ENCODE measurements at places on chromosomes 3 and 15.
A peak's percentile ranks its signal among the peaks of the same experiment; 100 is the strongest.

DNA sequence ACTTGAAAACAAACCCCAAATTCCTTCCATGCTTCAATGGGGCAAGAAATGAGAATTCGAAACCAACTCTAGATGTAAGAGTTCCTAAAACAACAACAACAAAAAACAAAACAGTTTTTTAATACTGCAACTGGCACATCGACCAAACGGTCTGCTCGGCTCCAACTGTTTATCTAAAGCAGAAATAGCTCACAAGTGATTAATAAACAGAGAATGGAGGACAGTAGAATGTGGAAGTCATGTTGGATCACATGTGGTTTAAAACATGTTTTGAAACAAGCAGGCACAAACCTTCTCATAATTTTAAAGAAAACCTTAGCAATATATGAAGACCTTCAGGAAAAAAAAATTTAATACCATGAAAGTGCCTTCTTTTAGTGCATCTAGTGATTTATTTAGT lies 55.1 kb downstream of the SETMAR start:
- DNase-seq, result no peak

DNA sequence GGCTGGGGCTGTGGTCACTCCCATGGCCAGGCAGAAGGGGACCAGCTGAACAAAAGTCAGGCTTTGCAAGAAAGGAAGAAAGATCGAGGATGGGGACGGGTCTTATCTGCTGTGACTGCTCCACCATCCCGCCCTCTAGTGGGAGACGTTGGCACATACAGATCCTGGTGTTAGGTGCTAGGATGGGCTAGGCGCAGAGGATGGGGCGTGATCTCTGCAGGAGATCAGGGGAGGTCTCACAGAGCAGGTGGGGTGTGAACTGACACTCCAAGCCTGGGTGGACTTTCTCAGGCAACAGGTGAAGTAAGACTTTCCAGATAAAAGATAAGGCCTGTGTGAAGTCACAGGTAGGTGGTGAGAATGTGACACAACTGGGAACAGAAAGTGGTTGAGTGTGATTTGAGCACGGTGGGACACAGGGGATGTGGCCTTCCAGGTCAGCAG lies 141.9 kb upstream of the SMAD3 start:
- DNase-seq, result no peak

GRCh38 chr15:58438956-58439355 lies 7.2 kb downstream of the LIPC start:
- DNase-seq, result no peak

- DNase-seq, result no peak
Observed at GRCh38 chr3:42387802-42388651, 22.4 kb downstream of the LYZL4 start.

GRCh38 chr3:192917404-192918274 lies at the start of gene MB21D2:
MB21D2 (minus strand) TSS chr3:192917856; CDS start chr3:192917840, 16 bp downstream.
- DNase-seq, result peak; percentile 54

- no peak for DNase-seq
Observed at GRCh38 chr3:171351676-171352075, 108.5 kb downstream of the TNIK start.

DNA sequence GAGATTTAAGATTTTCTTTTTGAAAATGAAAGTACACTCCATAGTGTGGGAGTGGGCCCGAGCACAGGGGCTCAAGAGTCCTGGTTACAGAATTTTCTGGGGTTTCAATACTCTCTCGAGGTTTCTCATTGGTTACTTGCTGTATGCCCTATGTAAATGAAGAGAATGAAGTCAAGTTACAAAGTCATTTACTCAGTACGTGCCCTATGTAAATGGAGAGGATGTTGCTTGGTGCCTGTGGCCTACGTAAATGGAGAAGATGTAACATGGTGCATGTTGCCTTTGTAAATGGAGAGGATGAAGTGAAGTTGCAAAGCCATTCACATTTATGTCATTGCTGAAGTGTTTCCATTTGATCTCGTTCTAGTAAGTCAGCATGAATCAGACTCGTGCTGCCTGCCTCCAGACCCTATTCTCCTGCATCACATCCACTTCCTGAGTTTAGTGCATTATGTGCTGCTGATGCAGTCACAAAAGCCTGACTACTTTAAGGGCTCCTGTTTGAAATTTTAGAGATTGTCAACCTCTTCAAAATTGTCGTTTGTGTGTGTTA lies 302.0 kb downstream of the ZBBX start:
- DNase-seq, result no peak

DNA sequence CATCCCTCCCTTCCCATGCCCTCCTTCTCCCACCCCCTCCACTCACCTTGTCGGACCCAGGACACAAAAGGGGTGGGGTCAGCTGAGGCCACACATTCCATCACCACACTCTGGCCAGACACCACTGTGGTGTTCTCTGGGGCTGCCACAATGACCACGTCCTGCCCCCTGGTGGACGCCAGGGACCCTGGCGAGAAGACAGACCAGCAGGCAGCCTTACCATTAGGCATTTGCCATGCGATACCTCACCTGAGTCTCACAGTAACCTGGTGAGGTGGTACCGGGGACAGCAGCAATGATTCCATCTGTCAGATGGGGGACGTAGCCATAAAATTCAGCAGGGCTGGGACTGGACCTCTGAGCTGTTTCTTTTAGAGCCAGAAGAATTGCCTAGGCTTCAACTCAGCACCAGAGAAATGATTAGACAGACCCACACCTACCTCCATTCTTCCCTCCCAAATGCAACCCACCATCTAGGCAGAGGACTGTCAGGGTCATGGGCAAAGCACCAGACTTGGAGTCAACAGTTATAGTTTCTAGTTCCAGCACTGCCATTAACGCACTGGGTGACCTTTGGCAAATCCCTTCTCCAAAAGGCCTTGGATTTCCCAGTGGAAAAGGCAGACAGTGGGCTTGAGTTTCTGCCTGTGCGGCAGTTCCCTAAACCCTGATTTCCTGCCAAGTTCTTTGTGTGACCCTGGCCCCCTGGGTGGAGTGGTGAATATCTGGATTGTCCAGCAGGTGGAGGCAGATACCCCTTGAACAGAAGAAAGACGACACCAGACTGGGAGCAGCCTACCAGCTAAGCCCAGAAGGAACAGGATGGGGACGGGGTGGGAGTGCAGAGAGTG lies 21.8 kb downstream of the IGDCC4 start:
- peak; percentile 31 for DNase-seq

DNA sequence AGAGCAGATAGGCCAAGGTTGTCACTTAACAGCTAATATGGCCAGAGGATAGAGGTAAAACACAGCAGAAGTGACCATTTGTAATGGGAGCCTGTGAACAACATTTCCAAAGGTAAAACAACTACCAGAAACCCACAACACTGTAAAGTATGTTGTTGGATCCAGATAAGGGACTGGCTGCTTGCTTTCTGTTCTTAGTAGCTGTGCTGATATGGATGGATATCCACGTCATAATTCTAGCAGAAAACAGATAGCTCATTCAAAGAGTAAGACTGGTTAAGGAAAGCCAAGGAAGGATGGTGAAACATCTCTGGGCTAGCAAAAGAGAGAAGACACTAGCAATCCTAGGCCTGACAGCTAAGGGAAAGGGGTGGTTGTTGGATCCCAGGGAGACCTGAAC lies 36.9 kb upstream of the SPRED1 start:
- no peak for DNase-seq

GRCh38 chr3:186417791-186418190 lies 55.8 kb upstream of the DGKG start:
- no peak for DNase-seq

DNA sequence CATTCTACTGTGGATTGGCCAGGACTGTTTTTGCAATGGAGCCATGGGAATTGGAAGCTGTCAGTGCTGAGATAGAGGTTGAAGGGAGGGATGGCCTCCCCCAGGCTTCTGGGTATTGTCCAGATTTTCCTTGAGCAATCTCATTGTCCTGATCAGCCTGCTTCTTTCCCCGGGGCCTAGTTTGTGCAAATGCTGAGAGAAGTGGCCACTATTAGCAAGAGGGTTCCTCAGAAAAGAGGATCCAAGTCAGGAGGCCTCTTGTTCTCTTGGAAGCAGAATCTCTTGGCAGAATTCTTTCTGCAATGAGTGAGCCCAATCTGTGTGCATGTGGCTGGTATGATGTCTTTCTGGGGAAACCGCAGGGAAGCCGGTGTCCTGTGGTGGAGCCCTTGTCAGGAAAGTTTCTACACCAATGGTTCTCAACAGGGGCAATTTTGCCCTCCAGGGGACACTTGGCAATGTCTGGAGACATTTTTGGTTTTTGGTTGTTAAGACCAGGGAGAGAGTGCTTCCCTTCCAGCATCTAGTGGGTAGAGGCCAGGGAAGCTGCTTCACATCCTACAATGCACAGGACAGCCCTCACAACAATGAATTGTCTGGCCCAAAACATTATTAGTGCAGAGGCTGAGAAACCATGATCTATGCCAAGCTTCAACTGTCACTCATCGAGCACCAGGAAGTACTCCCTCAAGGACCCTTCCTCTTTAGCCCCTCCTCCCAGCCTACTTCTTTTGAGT lies 2.0 kb downstream of the LIPC start:
- no peak for DNase-seq

DNA sequence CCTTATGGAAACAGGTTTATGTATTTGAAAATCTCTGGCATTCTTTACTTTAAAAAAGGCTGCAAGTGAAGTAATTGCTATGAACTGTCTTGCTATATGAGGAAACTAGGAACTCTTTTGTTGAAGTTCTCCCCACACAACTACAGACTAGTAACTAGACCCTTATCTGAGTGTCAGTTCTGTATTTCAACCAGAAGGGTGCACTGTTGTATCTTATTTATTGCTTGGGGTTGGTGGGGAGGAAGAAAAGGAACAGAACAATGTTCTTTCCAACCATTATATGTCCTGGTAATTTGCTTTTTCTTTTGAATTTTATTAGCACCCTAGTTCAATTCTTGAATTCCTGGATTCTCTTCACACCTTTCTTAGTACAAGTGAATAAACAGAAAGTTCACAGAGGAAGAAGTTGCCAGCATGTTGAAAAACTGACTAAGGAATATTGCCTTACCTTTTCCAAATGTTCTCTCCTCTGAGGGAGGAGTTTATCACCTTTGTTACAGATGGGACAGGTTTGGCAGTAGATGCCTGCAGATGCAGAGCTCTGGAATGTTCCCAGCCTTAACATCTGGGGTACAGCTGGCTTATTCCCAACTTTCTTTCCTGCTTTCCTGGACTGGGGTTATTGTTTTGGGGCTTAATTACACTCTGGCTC lies 162.4 kb upstream of the CFAP20DC start:
- DNase-seq, result no peak

DNA sequence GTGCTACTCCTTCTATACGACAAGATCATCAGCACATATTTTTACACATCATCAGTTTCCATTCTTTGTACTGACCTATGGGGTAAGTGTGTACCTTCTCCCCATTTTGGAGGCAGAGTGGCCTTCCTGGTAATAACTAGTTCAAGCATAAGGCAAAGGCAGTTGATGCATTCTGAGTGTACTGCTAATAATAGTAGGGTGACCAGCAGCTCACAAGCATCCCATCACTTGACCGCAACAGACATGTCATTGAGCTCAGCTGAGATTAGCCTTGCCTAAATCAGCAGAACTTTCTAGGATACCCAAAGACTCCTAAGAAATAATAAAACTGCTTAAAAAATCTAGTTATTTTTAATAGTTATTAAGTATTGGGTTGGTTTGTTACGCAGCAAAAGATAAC lies 329.8 kb upstream of the FRG2C start:
- no peak for DNase-seq

Data from T-helper 9 cell (primary cell).